ENCODE measurements at places on chromosomes 6 and 20. TPM values are rescaled to one million over a fixed set of nuclear protein-coding genes. Genes with fewer than 3 reads are reported as not detected.

GRCh38 chr6:12348530-12349511 lies 58.7 kb downstream of the EDN1 start:
- no peak for DNase-seq

Gene ANKRD66
- total RNA-seq = not detected

- no peak for DNase-seq
These were observed 308.6 kb upstream of the MAP3K7 start for GRCh38 chr6:90895299-90896074.

- DNase-seq = no peak
These were observed 101.5 kb downstream of the RPP40 start for GRCh38 chr6:4902363-4902762.

Gene THEMIS
- total RNA-seq = 0.41 TPM

- no peak for DNase-seq
These were observed 33.6 kb downstream of the SAMHD1 start for GRCh38 chr20:36917943-36918342.

- no peak for DNase-seq
These were observed 3.9 kb downstream of the OLIG3 start for GRCh38 chr6:137490006-137490905.

- no peak for DNase-seq
These were observed 101.3 kb upstream of the MLN start for GRCh38 chr6:33905071-33905609.

Gene LY6G6D
- not detected for total RNA-seq

DNA sequence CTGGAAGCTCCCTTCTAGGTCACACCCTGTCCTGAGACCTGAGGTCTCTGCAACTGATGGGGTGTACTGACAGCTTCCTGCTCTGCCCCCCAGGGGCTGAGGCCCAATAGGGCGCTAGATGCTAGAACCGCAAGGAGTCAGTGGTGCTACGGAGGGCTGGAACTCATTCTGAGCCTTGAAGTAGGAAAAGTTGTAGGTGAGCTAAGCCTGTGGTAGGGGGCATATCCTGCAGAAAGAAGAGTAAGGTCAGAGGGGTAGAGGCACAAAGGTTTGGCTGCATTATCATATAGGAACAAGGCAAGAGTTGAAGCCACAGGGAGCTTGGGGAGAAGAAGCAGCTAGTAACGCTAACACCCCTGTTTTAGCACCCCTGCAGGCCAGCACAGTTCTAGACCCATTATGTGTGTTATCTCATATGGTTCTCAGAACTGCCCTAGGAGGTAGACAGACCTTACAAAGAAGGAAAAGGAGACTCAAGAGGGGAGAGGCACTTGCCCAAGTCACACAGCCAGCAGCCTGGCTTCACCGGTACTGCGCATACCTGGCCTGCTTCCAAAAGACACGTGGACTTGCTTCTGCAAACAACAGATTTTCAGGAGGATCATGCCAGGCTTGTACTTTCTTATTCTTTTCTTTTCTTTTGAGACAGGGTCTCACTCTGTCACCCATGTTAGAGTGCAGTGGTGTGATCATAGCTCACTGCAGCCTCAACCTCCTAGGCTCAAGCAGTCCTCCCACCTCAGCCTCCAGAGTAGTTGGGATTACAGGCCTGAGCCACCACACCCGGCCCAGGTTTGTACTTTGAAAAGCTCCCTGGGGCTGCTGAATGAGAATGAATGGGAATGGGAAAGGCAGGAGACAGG lies 156.1 kb downstream of the MRPL14 start:
- DNase-seq = peak; percentile 75

DNA sequence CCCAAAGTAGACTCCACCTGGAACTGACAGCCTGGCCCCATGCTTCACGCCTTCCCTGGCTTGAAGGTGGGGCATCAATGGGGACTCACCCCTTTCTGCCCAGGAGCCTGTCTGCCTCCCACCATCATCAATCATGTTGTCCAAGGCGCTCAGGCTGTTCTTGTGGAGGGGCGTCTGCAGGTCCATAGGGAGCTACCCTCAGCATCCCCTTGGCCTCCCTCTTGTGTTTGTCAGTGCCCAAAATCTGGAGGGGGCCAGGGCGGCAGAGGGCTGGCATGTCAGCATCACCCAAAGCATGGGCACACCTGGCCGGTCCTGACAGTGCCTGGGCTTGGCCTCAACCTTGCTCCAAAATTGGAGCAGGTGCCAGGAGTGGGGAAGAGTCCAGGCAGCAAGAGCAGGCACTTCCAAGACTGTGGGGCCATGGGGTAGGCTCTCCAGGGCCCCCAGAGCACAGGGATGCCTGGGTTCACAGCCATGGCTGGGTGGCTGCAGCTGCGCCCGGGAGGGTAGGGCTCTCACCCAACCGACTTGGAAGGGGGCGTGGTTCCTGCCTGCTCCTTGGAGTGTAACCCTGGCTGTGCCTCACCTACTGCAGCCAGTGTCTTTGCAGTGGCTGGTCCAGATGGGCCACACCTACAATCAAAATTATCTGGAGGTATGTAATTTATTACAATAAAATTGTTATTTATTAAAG lies 903.4 kb downstream of the EYS start:
- no peak for DNase-seq

Gene KIF6
- total RNA-seq = 0.55 TPM

- DNase-seq = no peak
These were observed 126.7 kb downstream of the DST start for GRCh38 chr6:56516003-56516402.

Gene DNAH8
- not detected for total RNA-seq

DNA sequence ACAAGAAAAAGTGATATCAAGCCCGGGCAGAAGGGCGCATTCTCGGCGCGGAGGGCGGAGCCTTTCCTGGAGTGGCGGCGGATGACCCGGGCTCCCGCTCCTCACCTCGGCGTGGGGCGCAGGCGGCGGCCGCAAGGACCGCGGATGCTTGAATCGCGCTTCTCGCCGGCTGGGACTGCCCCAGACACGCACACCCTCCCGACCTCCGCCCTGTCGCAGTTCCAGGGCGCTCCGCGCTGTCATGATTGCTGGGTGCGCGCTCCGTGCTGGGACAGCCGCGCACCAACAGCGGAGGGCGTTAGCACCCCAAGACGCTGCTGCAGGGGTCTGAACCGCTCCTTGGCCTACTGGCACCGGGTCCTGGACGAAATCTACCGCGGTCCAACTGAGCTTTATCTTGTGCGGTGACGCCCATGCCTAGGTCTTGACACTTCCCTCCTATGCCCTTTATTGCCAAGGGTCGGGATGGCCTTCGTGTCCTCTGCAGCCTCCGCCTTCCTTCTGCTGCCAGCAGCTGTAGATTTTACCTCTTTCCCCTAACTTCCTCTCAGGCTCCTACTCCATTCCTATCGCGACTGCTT lies 43.3 kb downstream of the IRAK1BP1 start:
- DNase-seq = no peak

- DNase-seq = no peak
These were observed 12.9 kb downstream of the VEGFA start for GRCh38 chr6:43782764-43783513.

DNA sequence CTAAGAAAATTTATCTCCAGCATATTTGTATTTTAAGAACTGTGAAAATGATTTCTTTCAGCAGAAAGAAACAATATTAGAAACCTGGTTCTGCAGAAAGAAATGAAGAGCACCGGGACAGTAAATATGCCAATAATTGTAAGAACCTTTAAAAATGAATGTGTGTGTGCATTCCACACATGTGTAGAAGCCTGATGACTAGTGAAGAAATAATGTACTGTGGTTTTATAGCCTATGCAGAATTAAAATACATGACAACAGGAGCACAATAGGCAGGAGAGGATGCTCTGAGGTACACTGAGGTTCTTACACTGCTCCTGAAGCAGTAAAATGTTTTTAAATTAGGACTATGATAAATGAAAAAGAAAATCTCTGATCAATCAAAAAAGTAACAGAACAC lies 48.9 kb downstream of the SNX14 start:
- DNase-seq = no peak

DNA sequence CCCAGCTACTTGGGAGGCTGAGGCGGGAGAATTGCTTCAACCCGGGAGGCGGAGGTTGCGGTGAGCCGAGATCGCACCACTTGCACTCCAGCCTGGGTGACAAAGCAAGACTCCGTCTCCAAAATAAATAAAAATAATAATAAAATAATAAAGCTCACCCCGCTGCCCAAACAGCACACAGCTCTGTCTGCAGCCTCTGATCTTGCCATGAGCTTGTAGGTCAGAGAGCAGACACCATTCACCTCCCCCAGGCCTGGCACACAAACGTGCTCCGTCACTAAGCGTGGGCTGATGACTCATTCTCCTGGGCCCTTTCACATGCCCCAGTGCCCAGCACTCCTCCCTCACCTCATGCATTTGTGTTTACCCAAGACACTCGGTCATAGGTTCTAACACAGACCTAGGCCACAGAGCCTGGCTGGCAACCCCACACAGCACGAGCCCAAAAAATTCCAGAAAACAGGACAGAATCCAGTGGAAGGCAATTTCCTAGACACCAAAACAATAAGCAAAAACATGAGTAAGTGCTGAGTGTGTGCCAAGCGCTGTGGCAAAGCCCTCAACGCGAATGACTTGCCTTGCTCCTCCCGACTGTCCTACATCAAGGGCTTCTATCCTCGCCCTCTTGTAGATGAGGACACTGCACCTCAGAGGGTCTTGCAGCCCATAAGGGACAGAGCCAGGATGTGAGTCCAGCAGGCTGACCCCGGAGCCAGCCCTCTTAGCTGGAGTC lies 18.0 kb downstream of the ATP9A start:
- peak; percentile 83 for DNase-seq

GRCh38 chr6:50663806-50664205 lies 49.5 kb upstream of the TFAP2D start:
- DNase-seq = no peak

DNA sequence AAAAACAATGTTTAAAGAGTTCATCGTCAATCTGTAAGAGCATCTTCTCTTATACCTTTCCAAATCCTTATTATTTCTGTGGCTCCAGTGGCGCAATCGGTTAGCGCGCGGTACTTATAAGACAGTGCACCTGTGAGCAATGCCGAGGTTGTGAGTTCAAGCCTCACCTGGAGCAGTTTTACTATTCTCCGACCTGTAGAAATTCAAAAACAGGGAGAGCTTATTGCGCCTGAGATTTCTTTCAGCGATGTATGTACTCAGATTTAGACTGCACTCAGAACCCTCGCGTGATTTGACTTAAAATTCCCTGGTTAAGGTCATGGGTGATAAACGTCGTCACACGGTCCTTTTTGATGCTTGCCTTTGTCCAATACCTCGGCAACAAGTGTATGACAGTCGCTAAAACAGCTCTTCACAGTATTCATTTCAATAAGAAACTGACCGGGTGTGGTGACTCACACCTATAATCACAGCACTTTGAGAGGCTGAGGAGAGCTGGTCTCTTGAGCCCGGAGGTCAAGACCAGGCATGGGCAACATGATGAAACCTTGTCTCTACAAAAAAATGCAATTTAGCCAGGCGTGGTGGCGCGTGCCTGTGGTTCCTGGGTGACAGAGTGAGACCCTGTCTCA lies 11.9 kb downstream of the GPX5 start:
- DNase-seq = no peak

Gene SNX5
- total RNA-seq = 74.6 TPM

- no peak for DNase-seq
These were observed 33.2 kb downstream of the ADA start for GRCh38 chr20:44618318-44618731.

Gene CGA
- total RNA-seq = not detected

GRCh38 chr6:142820338-142821051 lies 124.5 kb downstream of the HIVEP2 start:
- no peak for DNase-seq

GRCh38 chr20:1802385-1803060 lies 92.7 kb upstream of the SIRPA start:
- peak; percentile 80 for DNase-seq

Gene FLRT3
- total RNA-seq = 6.4 TPM

DNA sequence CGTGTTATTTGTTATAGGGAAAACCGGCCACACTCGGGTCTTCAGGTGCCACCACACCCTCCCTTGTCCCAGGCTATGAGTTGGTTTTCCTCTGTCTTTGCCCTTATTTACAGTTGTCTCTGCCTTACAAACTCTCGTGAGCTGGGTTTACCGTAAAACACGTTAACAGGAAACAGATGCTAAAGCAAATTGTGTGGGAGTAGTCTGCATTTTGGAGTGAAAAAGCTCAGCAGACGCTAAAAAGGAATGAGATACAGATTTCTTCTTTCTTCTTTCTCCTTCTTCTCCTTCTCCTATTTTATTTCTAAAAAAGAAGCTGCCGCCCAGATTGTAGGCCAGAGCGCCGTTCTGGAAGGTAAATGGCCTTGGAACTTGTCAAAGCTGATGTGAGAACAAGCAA lies 51.9 kb downstream of the APCDD1L start:
- no peak for DNase-seq

DNA sequence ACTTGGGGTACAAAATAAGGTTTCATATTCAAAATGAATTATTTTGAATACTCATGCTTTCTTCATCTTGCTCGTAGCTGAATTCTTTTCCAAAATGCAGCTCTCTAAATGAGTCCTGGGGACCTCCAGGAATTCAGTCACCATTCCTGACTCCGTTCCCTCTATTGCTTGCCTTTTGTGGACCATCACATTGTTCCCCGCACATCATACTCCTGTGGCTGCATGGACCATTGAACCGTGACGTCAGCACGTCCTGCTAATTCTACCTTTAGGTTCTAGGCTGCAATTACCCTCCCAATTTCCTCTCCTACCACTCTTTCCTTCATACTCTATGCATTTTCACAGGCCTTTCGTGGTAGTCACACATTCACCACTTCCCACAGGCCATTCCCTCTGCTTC lies 173.1 kb upstream of the ID4 start:
- no peak for DNase-seq

DNA sequence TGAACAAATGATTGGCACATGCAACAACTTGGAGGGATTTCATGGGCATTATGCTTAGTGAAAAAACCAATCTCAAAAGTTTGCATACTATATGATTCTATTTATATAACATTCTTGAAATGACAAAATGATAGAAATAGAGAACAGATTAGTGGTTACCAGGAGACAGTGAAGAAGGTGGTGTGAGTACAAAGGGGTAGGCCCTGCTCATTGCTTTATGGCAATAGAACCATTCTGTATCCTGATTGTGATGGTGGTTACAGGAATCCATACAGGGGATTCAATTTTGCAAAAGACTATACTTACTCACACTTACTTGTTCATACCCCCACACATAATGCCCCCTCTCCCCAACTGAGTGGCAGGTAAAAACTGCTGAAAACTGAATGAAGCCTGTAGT lies 30.2 kb upstream of the LAMA4 start:
- DNase-seq = no peak

Gene BNIP5
- total RNA-seq = not detected

Data from sigmoid colon (tissue), 7 donors.